ENCODE measurements at places on chromosomes 3 and 15.

- DNase-seq: peak; percentile 82
Observed at GRCh38 chr3:48685603-48686511, at the start of gene NCKIPSD. NCKIPSD (minus strand) TSS chr3:48685915; CDS start chr3:48685807, 108 bp downstream.

- DNase-seq: no peak
Observed at GRCh38 chr3:55658690-55659562, 171.8 kb upstream of the WNT5A start.

DNA sequence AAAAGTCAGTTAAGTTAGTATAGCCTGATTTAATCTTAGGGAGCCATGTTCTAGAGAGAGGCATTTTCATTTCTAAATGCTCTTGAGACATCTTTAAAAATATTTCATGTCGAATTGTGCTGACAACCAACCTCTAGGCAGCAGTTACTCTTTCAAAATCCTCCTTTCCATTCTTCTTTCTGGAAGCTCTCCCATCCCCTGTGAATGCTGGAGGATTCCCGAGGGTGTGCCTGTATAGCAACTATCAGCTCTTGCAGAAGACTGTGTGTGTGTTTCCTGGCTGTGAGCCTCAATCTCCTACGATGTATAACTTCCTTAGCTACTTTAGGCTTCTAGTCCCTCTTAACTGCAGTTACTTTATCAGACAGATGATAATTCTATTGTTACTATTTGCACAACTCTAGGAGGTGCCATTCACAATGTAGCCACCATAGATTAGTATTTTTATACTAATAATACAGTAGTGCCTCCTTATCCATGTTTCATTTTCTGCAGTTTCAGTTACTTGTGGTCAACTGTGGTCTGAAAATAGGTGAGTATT is 250.3 kb downstream of the EDEM1 start:
- DNase-seq: no peak

DNA sequence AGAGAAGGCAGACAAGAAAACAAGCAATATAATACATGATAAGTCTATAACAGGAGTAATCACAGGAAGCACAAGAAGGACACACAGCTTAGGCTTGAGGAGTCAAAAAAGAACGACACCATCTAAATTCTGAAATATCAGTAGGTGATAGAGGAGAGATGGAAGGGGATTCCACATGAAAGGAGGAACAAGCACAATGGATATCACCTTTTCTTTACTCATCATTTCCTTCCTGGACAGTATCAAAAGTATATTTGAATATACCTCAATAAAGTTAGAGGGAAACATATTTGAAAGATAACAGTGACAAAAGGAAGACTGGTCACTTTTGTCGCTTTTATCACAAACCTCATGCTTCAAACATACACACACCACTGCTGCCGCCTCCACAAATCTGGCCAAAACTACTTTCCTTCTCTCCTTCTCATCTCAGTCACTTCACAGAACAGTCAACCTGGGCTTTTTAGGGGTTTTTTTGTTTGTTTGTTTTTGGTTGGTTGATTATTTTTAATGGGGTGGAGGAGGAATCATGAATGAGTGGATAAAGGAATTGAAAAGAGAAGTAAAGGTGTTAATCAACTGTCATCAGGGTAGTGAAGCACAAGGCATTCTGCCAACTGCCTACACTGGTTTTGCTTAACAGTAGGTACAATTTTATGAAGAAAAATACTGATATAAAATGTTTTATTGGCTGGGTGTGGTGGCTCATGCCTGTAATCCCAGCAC is 18.5 kb downstream of the DENND4A start:
- DNase-seq: no peak

- DNase-seq: no peak
Observed at GRCh38 chr15:41977757-41978383, 5.5 kb upstream of the EHD4 start.

DNA sequence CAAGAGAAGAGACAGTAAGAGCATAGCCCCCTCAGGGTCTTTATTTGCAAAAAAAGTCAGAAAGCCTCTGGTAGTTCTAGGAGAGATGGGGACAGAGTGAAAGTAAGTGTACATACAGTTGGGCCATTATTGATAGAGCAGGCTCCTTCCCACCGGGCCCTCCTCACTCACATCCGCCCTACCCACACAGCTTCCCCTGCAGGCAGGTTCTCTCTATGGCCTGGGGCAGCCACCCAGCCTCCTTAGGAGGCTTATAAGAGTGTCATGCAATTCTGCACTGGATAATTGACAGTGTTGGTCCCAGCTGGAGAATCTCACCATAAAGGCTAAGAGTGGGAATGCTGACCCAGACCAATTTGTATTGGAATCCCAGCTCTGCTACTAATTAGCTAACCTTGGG is 49.5 kb downstream of the SLC30A4 start:
- no peak for DNase-seq

GRCh38 chr3:61452535-61453090 is 108.8 kb upstream of the PTPRG start:
- DNase-seq: no peak

DNA sequence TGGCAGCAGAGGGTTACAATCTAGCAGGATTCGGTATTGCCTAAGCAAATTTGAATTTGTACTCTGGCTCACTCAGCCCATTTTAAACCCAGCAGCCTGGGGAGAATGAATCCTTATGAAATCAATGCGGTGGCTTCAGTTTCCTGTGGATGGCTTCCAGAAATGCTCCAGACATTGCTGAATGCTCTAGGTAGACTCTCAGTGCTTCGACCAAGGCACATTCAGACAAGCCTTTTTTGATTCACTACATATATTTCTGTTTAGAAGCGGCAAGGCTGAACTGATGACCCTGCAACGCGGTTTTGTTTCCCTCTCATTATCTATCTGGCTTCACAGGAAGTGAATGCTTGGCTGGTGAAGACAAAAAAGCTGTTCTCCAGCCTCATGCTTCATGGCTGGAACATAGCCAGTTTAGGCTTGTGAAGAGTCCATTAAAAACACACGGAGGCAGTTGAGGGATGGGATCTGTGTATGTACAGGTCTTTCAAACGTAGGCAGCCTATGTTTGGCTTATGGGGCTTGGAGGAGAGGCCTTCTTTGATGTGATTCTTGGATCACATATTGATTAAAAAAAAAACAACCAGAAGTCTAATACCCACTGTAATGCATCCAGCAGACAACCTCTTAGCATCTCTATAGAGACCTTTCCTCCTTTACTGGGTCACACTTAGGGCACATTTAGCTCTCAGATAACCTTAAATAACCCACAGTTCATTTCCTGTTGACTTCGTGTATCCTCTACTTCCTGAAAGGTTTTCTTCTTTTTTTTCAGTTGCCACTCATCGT is 400.2 kb upstream of the TBL1XR1 start:
- peak; percentile 95 for DNase-seq

DNA sequence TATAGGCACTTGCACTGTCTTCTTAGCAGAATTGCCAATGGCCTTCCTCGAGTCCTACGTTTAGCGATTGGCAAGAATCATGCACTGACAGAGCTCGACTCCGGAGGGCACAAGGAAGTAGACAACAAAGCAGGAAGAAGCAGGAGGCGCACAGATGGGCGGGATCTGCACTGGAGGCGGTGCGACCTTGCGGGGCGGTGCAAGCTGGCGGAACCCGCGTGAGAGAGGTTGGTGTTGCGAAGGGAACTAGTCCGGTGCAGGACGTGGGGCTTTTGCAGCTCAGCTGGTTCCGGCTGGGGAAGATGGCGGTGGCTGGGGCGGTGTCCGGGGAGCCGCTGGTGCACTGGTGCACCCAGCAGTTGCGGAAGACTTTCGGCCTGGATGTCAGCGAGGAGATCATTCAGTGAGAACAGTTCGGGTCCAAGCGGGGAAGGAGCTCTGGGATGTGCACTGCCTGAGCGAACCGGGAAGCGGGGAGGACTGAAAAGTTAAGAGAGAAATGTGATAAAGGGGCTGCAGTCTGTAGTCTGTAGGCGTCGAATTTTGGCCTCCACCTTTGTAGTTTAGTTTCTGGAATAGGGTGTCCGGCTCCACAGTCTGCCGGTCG is at the start of gene TRIP4:
Gene TRIP4 (plus strand): TSS at position 275 of the 607 bp plus-strand sequence. CDS start 28 bp downstream, at position 303.
- peak; percentile 97 for DNase-seq

GRCh38 chr15:82848241-82848993 is 39.0 kb downstream of the WHAMM start:
- no peak for DNase-seq

DNA sequence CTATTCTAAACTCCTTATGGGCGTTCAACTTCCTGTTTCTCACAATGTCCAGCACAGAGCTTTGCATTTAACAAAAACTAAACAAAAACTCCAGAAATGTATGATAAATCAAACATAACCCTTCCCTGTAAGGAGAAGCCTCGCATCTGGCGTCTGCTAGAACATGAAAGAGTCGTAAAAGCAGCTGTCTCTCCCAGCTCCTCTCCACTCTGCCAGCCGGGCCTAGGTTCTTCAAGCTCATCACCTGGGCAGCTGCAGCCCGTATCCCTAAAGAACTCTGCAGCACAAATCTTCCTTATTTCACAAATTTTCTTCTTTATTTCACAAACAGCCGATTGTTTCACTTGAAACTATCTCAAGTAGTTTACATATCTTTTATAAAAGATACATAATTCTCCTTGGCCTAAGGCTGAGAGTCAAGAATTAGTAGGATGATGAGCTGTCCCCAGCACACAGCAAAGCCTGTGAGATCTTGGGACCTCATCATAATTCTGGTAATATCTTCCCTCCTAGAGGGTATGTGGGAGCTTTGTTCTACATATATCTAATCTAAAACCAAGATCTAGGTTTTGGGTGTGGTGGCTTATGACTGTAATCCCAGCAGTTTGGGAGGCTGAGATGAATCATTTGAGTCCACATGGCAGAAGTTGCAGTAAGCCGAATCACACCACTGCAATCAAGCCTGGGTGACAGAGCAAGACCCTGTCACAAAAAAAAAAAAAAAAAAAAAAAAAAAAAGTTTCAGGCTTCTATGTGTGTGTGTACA is 35.3 kb downstream of the ANXA2 start:
- DNase-seq: peak; percentile 69

- no peak for DNase-seq
Observed at GRCh38 chr3:66449411-66449974, 51.3 kb downstream of the LRIG1 start.

GRCh38 chr3:171995486-171995885 is 43.9 kb upstream of the FNDC3B start:
- no peak for DNase-seq

GRCh38 chr3:31957106-31957505 is 24.0 kb downstream of the OSBPL10 start:
- peak; percentile 43 for DNase-seq

DNA sequence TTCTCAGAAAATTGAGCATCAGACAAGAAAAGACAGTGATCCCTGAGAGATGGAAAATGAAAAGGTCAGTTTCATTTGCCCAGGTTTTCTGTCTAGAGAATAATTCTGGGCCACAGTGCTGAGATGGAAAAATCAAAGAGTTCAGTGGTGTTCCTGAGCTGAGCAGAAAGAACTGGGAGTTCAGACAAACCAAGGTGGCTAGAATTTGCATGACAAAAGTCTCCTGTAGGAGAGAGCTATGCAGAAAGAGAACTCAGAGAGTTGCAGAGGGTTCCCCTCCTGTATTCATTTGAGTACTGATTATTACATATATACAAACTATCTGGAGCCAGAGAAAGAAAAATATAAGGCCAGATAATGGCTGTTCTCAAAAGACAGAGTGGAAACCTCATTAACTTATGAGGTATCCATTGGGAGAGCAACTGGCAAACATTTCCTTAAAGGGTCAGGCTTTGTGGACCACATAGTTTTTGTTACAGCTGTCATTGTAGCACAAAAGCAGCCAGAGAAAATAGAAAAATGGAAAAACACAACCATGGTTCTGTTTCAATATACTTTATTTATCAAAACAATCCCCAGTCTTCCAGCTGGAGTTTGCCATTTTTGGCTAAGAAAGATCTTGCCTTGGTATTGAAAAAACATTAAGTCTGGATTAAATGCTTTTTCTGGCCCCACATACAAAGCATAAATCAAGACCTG is 1004.1 kb downstream of the TBL1XR1 start:
- no peak for DNase-seq

DNA sequence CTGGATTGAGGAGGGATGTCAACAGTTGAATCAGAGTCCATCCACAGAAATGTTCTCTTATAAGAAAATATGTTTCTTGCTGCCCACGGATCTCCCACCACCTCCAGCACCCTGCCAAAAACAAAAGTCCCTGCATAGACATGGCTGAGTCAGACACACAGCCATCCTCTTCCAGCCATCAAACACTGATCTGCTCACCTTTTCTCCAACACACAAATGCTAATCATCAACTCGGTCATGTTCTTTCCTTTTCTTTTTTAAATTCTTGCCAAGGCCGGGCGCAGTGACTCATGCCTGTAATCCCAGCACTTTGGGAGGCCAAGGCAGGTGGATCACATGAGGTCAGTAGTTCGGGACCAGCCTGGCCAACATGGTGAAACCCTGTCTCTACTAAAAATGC is 110.7 kb upstream of the IL12A start:
- peak; percentile 49 for DNase-seq

GRCh38 chr3:97464035-97464434 is 300.5 kb upstream of the ARL6 start:
- no peak for DNase-seq

DNA sequence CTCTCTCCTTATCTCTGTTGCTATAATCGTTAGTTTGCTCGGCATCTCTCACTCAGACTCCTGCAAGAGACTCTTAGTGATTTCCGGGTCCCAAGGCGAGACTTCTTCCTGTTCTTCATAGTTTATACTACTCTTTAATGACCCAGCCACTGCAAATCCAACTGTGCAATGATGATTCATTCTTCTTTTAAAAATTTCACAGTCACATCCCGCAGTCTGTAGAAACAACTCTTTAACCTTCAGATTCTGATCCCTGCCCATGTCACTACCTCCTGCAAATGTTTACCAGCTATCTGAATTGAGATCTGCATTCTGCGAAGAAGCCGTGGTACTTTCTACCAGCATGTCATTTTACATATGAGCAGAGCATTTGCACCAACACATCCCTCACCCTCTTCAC is 2.8 kb upstream of the VGLL3 start:
- peak; percentile 88 for DNase-seq

DNA sequence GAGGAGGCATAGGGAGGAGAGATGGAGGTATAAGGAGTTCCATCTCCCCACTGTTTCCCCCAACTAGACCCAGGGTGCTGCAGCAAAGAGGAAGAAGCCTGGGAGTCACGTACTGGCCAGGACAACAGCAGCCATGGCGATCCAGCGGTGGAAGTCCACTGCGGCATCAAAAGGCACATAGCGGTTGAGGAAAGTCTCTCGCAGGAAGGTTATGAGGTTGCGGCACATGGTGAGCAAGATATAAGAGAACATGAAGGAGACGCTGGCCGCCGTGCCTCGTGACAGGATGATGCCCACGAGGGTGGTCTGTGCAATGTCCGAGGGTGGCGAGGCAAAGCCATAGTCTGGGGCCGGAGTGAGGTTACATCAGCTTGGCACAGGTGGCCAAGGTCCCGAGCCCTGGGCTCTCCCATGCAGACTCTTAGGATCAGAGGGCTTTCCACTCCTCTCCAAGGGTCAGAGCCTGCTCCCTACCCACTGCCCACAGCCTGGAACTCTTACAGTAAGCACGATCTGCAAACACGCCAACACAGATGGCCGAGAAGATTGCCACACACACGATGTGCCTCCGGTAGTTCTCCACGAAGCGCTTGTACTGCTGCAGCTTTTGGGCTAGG is 14.3 kb downstream of the DUOX2 start:
- no peak for DNase-seq

DNA sequence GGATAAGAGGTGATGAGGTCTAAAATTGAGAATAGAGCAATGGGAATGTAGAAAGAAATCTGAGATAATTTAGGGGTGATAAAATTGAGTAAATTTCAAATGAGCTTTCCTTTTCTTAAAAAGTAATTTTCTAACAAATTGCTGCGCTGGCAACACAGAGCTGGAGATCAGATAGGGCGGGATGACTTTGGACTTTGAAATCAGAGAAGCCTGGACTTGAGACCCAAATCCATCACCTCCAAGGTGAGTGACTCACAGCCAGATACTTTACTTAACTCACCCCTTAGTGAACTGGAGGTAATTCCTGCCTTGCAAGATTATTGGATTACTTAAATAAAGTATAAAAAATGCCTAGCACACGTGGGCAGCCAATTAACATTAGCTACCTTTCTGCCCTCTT is 80.8 kb downstream of the P2RY1 start:
- no peak for DNase-seq
